WTC11 (cell line): ENCODE measurements at places on chromosomes 2 and 18. TPM values are rescaled to one million over a fixed set of nuclear protein-coding genes. Genes with fewer than 3 reads are reported as not detected.

Gene CD207
- not detected in 3 replicates for total RNA-seq

Gene SLC25A52
- total RNA-seq, result not detected in 3 replicates

Gene HOXD13
- not detected in 3 replicates for total RNA-seq

Gene SERPINB11
- not detected in 3 replicates for total RNA-seq

Gene CYP26B1
- 0.30 to 0.50 TPM (median 0.42 TPM) in 3 replicates for total RNA-seq

Gene GPAT2
- total RNA-seq, result 0.20 to 0.66 TPM (median 0.55 TPM) in 3 replicates

Gene EMILIN1
- 3.0 to 4.0 TPM (median 3.5 TPM) in 3 replicates for total RNA-seq

Gene DES
- 1.6 to 3.5 TPM (median 2.8 TPM) in 3 replicates for total RNA-seq

Gene RGPD8
- 8.3 to 8.9 TPM (median 8.3 TPM) in 3 replicates for total RNA-seq

Gene PLGLB2
- total RNA-seq, result 0.15 to 0.41 TPM (median 0.37 TPM) in 3 replicates

Gene HRH4
- total RNA-seq, result not detected in 3 replicates

Gene REG3G
- total RNA-seq, result 0.20 to 0.39 TPM (median 0.30 TPM) in 3 replicates

Gene PRSS56
- total RNA-seq, result not detected in 3 replicates

Gene DYNC2LI1
- 7.0 to 7.1 TPM (median 7.1 TPM) in 3 replicates for total RNA-seq

Gene CXCR2
- total RNA-seq, result 0.34 to 0.96 TPM (median 0.87 TPM) in 3 replicates

Gene SERPINB10
- total RNA-seq, result not detected in 3 replicates

GRCh38 chr2:72136331-72136730, 11.3 kb downstream of the CYP26B1 start:
- H3K4me1 ChIP-seq, result peaks cover 3% of the 10 kb centered on the region
- H3K4me3 ChIP-seq, result no peak overlapping the region
- no peak for DNase-seq
- peaks cover 29% of the 10 kb centered on the region for H3K27me3 ChIP-seq
- H3K27ac ChIP-seq, result no peak overlapping the region

DNA sequence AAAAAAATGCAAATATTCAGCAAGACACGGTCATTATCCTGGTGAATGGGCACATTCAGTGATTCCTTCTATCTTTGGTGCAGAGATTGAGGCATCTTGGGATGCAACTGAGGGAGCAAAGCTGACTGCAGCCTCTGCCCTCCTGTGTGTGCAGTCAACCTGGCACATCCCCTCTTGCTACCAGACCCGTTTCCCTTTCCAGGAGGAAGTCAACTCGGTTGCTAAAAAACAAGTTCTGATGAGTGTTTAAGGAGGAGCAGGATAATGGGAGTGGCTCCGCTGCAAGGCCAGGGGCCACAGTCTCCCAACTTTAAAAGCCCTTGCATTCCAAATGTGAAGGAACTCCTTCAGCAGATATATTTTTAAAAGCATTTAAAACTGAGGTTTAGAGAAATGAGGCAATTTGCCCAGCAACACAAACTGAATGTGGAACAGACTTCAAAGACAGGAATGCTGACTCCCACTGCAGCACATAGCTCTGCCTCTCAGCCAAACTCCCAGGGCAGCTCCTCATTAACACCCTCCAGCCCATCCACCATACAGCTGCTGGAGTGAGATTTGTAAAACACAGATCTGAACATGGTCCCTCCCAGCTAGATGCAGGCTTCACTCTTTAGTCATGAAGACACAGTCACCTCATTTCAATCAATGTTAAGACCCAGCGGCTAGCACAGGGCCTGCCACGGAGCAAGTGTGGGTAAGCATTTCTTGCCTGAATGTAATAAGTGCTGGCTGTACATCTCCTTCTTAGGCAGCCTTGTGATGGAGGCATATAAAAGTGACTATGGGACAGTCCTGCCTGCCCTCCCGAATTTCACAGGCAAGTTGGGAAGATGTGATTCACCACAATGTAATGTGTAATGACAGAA, 54.3 kb downstream of the VSNL1 start:
- DNase-seq, result no peak
- H3K36me3 ChIP-seq, result peaks cover 52% of the 10 kb centered on the region
- H3K4me3 ChIP-seq, result no peak overlapping the region
- peaks cover 55% of the 10 kb centered on the region for H3K4me1 ChIP-seq
- H3K27me3 ChIP-seq, result no peaks in the 10 kb centered on the region

DNA sequence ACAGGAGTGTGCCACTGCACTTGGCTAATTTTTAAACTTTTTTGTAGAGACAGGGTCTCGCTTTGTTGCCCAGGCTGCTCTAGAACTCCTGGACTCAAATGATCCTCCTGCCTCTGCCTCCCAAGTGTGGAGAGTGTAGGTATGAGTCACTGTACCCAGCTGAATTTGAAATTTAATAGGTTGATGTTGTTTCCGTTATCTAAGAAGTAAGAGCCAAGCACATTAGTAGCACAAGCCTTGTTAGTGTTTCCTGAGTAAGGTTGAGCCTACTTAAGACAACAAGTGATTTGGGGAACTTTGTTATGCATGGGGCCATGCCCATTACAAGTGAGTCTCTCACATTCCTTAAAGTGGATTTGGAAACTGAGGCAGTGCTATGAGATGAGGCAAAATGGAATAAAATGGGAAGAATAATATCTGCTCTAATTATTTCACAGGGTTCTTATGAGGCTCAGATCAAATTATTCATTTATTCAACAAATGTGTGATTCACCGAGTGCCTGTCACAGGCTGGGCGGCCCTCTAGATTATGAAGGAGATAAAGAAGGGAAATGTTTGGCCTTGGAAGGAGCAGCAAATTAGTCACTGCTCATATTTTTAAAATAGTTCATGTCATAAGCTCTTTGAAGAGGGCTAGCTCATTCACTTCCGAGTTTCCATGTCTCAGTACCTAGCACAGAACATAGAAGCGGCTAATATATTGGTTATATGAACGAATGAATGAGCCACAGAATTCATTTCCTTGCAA, 217.2 kb downstream of the LDLRAD4 start:
- no peaks in the 10 kb centered on the region for H3K36me3 ChIP-seq
- no peak for DNase-seq
- no peaks in the 10 kb centered on the region for H3K27me3 ChIP-seq
- no peak overlapping the region for H3K27ac ChIP-seq
- peaks cover 27% of the 10 kb centered on the region for H3K4me1 ChIP-seq

DNA sequence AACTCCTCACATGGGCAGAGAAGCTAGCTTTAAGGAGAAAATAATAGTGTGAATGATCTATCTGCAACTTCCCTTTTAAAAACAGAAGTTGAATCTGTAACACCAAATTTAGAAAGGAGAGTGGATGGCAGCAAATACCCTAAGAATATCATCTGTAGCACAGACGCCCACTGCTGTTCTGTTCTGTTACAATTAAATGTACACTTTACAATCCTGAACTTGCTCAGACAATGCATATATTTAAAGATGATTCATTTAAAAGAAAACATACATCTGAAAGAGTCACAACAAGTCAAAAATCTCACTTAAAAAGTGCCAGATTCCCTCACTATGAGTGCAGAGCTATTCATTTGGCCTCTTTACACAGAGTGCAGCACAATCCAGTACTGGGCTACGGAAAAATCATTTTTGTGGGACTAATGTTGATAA, 8.0 kb upstream of the SERTAD2 start:
- H3K27me3 ChIP-seq, result no peaks in the 10 kb centered on the region
- peaks cover 5% of the 10 kb centered on the region for H3K4me1 ChIP-seq
- no peaks in the 10 kb centered on the region for H3K36me3 ChIP-seq

- no peaks in the 10 kb centered on the region for H3K36me3 ChIP-seq
- no peak overlapping the region for H3K4me3 ChIP-seq
- H3K27ac ChIP-seq, result no peak overlapping the region
- no peak for DNase-seq
Measured at GRCh38 chr18:26593365-26594320, 45.3 kb upstream of the KCTD1 start.

DNA sequence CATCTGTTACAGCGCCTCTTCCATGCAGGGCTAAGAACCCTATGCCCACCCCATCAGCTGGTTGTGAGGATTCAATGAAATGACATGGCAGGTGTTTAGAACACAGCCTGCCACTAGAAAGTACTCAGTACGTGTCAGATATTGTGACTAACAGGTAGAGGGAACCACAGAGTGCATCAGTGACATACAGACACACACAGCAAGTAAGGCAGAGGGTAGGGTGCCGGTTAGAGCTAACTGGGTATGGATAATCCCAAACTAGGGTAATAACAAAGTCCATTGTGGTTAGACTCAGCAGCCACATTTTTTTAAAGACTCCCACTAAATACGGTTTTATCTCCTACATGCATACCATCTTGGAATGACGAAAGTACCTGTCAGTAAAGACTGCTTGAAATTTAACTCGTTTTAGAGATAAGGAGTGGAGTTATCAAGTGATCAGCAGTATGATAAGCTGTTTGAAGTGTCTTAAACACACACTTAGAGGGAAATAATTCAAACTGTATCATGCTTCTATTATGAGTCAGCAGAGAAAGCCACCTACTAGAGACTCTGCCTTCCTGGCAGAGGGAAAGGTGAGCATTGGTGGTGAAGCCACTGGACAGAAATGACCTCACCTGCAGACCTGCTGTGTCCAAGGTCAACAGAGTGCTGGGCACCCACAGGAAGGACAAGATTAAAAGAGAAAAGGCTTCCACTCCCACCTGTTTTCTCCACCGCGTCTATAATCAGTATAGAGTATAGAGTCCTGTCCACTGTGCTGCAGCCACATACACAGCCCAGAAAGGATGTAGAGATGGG, 20.6 kb downstream of the MPPE1 start:
- H3K4me1 ChIP-seq, result peaks cover 7% of the 10 kb centered on the region
- peak overlapping the region; percentile 85; the same call in 1 of the 2 replicates for H3K27ac ChIP-seq
- H3K36me3 ChIP-seq, result peaks cover 38% of the 10 kb centered on the region
- no peak for DNase-seq

GRCh38 chr2:234394450-234394849, 102.4 kb downstream of the ARL4C start:
- H3K27ac ChIP-seq, result no peak overlapping the region
- no peak for DNase-seq
- H3K4me3 ChIP-seq, result no peak overlapping the region
- no peaks in the 10 kb centered on the region for H3K4me1 ChIP-seq
- peaks cover 4% of the 10 kb centered on the region for H3K27me3 ChIP-seq
- H3K36me3 ChIP-seq, result no peaks in the 10 kb centered on the region

- no peak overlapping the region for H3K4me3 ChIP-seq
- H3K27me3 ChIP-seq, result peaks cover 2% of the 10 kb centered on the region; the same call in 1 of the 2 replicates
- no peaks in the 10 kb centered on the region for H3K36me3 ChIP-seq
- DNase-seq, result no peak
- no peaks in the 10 kb centered on the region for H3K4me1 ChIP-seq
Measured at GRCh38 chr2:203849010-203849409, 18.6 kb upstream of the CTLA4 start.

GRCh38 chr2:105754011-105754410, 9.3 kb downstream of the NCK2 start:
- no peak overlapping the region for H3K4me3 ChIP-seq
- no peaks in the 10 kb centered on the region for H3K27me3 ChIP-seq
- H3K4me1 ChIP-seq, result peaks cover 69% of the 10 kb centered on the region
- no peak for DNase-seq
- peak overlapping the region; percentile 87 for H3K27ac ChIP-seq
- H3K36me3 ChIP-seq, result peaks cover 16% of the 10 kb centered on the region

- H3K27me3 ChIP-seq, result no peaks in the 10 kb centered on the region
- H3K36me3 ChIP-seq, result no peaks in the 10 kb centered on the region
- no peaks in the 10 kb centered on the region for H3K4me1 ChIP-seq
- no peak for DNase-seq
- no peak overlapping the region for H3K27ac ChIP-seq
Measured at GRCh38 chr2:229226382-229226781, 44.7 kb downstream of the PID1 start.

DNA sequence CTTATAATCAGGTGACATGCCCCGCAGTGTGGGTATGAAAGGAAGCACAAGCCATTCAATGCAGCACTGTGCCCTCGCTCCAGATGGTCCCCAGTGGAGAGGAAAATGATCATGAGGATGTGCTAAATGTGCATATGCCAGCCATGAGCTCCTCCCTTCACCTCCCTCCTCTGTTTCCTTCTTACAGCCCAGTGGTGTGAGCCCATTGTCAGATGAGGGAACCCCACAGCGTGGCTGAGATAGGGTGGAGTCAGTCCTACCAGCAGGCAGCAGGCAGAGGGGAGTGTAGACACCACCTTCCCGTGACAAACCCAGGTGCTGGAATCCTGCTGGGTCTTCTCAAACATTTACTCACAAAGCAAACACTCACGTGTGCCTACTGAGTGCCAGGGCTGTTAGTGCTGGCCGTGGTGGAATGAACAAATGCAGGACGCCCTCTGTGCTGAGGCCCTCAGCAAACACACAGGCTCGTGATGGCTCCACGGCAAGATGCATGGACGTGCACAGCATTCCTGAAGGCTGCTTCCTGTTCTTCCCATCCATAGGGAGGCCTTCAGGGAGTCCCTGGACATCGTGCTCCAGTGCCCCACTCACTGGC, 181.7 kb upstream of the TPO start:
- H3K4me3 ChIP-seq, result no peak overlapping the region
- no peak overlapping the region for H3K27ac ChIP-seq
- H3K4me1 ChIP-seq, result peaks cover 10% of the 10 kb centered on the region
- no peak for DNase-seq
- peaks cover 3% of the 10 kb centered on the region; the same call in 1 of the 2 replicates for H3K27me3 ChIP-seq
- H3K36me3 ChIP-seq, result peaks cover 58% of the 10 kb centered on the region

- no peak for DNase-seq
- no peaks in the 10 kb centered on the region for H3K36me3 ChIP-seq
- H3K4me3 ChIP-seq, result no peak overlapping the region
- H3K27ac ChIP-seq, result no peak overlapping the region
- H3K4me1 ChIP-seq, result no peaks in the 10 kb centered on the region
- H3K27me3 ChIP-seq, result no peaks in the 10 kb centered on the region
Measured at GRCh38 chr2:240909216-240909974, 3.3 kb downstream of the CROCC2 start.

- no peak overlapping the region for H3K27ac ChIP-seq
- H3K36me3 ChIP-seq, result no peaks in the 10 kb centered on the region
Measured at GRCh38 chr2:132519566-132519965, 103.0 kb downstream of the GPR39 start.

GRCh38 chr2:190514676-190515075, 19.8 kb downstream of the NEMP2 start:
- no peak for DNase-seq
- no peak overlapping the region for H3K27ac ChIP-seq
- H3K27me3 ChIP-seq, result no peaks in the 10 kb centered on the region
- no peaks in the 10 kb centered on the region for H3K36me3 ChIP-seq

GRCh38 chr2:44826601-44827000, 114.9 kb upstream of the SIX3 start:
- no peak overlapping the region for H3K27ac ChIP-seq
- no peaks in the 10 kb centered on the region; the same call in 1 of the 2 replicates for H3K27me3 ChIP-seq
- H3K36me3 ChIP-seq, result no peaks in the 10 kb centered on the region
- H3K4me1 ChIP-seq, result peaks cover 13% of the 10 kb centered on the region
- no peak for DNase-seq

DNA sequence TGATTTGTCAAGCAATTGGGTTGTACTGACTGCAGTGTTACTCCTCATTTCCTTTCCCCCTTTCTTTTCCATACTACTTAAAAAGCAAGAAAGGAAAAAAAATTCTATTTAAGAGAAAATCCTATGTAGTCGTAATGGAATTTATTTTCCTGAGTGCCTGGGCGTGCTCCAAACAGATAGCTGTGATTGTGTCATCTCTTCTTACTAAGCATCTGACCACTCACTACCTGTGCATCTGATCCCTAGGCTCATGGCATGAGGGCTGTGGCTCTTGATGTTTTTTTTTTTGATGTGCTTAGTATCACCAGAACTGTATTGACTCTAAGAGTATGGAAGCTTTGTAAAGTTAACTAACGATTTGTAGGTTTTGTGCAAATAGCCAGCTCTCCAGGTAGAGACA, 19.0 kb downstream of the CRIM1 start:
- H3K4me1 ChIP-seq, result peaks cover 95% of the 10 kb centered on the region
- peak overlapping the region; percentile 36 for H3K27ac ChIP-seq
- no peak overlapping the region for H3K4me3 ChIP-seq
- H3K27me3 ChIP-seq, result no peaks in the 10 kb centered on the region
- DNase-seq, result no peak

GRCh38 chr2:42092084-42092996, 44.5 kb downstream of the PKDCC start:
- H3K4me1 ChIP-seq, result peaks cover 15% of the 10 kb centered on the region
- H3K36me3 ChIP-seq, result no peaks in the 10 kb centered on the region
- no peak overlapping the region for H3K27ac ChIP-seq
